ENCODE measurements at places on chromosomes 4 and X.

GRCh38 chr4:24219209-24219608 is 329.4 kb upstream of the PPARGC1A start:
- no peak for DNase-seq

DNA sequence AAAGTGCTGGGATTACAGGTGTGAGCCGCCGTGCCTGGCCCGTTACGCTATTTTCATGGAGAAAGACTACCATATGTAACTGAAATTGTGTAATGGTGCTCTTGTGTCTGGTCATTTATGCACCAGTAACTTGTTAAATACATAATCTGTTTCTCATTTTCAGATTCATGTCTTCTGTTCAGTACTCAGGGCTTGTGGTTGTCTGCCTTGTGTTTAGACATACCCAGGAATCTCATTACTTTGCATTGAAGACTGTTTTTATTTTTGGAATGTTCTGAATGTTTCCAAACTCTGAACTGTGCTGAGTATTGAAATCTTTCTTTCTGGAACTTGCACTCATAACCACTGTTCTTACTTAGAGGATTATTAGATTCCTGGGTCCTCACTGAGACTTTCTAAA is 52.8 kb downstream of the PDLIM5 start:
- DNase-seq, result no peak

- DNase-seq, result no peak
Measured at GRCh38 chrX:12489341-12489740, 301.9 kb upstream of the PRPS2 start.

DNA sequence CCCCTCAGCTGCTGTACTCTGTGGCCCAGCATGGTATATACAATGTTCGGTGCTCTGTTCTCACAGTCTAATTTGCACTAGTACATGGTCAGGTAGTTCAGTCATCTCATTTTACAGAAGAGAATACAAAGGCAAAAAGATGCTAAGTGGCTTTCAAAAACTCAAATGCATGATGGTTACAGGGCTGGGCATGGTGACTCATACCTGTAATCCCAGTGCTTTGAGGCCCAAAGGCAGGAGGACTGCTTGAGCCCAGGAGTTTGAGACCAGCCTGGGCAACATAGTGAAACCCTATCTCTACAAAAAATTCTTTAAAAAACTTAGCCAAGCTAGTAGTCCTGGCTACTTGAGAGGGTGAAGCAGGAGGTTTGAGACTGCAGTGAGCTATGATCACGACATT is 210.5 kb upstream of the KIT start:
- no peak for DNase-seq

- DNase-seq, result no peak
Measured at GRCh38 chr4:183455431-183456195, 11.2 kb downstream of the CDKN2AIP start.

DNA sequence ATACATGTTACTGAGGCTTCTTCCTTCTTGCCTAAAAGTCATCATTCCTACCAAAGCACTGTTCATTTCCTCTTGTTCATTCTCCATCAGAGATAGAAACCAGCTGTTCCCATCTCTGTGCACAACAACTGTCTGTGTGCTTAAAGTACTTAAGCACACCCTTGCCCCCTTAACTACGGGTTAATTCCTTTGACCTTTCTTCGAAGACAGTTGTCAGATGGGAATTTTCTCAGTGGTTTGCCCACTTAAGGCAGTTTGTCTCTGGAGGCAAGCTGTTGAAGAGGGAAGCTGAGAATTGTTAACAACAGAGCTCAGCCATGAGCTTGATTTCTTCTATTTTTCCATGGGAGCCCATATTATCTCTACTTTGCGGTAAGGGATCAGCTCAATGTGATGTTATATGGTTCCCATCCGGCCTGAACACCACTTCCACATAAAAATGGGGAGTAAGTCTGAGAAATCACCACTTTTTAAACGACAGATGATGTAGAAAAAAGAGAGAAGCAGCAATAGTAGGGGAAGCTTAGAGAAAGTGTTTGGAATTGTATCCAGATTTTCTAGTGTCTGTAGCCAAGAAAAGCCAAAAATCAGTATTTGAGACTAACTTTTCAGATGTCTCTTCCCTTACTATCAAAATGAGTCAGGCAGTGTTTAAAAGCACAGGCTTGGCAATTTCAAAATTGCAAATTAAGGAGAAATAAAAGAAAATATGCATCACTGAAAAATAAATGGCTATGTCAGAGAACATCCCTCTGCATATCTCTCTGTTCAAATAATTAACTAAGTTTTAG is 194.4 kb downstream of the SLIT2 start:
- no peak for DNase-seq

DNA sequence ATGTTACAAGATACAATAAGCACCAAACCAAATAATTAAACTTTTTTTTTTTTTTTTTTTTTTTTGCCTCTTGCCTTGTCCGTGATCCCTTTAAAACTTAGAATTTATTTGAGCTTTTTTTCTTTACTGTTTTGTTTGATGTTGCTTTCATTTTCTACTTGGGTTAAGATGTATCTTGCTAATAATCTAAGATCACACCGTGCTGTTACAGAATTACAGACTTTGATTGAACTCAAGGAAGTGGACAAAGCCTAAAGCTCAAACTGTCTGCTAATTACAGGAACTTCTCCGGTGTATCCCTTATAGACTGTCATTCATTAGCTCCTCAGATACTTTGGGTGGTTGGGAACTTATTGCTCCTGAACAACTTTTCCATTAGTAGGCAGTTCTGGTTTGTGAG is 26.5 kb downstream of the STIM2 start:
- DNase-seq, result no peak

DNA sequence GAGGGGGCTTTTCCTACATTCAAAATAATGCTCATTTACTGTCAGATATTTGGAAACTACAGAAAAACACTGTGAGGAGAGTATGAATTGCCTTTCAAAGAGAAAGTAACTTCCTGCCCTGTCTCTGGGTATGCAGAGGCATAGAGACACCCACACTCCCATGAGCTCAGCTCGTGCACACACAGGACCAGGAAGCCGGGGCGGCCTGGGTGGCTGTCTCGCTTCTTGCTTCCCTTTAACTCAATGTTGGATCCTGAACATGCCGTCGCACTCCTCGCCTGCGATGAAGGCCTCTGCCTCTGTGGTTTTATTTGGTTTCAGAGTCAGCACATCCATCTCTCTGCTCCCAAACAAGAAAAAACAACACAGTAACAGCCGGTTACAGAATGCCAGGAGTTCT is 40.1 kb upstream of the GPR78 start:
- no peak for DNase-seq

DNA sequence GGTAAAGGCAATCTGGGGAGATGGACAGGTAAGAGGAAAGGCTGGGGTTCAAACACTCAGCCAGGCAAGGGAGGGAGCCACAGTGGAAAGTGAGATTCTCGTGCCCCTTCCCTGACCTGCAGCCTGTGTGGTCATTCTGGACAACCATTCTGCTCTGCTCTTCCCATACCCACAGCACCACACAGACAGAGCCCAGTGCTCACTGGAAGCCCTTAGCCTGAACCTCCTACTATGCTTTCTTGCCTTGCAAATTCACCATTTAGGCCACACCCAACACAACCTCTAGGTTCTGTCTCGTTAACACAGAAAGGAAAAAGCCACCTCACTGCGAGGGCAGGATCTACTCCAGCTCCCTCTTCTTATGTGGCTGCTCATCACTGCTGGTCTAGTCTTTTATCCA is 92.7 kb downstream of the SHISA3 start:
- DNase-seq, result peak; percentile 19

- no peak for DNase-seq
Measured at GRCh38 chrX:38232079-38232686, 11.5 kb upstream of the SRPX start.

DNA sequence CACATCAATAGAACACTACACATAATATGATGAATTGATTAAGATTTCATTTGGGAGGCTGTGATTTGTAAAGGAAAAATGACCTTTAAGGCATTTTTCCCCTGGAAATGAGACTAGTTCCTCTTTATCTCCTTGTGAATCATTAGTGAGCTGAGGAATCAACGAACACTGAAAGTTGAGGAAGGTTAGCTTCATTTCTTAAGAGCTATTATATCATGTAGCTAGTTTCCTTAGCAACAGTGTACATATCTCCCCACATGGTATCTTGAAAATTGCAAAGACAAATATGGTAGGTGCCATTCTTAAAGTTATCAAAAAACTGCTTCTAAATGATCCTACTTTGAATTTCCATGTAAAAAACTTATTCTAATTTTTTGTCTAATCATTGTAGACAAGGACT is 127.5 kb upstream of the NRK start:
- no peak for DNase-seq

Measured in large intestine (tissue), 12 donors.